Peyer's patch (tissue), 4 donors: ENCODE measurements at places on chromosomes 5 and 9. TPM values are rescaled to one million over a fixed set of nuclear protein-coding genes. Genes with fewer than 3 reads are reported as not detected.

DNA sequence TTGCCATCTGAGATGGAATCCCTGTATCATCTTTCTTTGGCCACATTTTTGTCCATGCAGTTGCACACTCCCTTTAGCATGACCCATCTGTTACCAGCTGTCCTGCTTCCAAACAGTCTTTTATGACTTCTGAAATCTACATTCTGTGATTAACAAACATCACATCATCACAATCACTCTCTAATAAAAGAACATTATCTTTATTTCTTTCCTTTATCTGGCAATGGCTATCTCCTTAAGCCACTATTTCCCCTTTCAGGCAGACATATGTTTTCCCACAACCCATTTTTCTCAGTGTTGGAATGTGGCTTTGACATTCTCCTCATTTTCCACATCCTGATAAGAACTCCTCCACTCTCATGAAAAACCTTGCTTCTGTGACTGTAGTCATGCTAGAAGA, 141.0 kb downstream of the ST8SIA4 start:
- no peaks in the 10 kb centered on the region for H3K4me1 ChIP-seq
- no peak for DNase-seq
- no peaks in the 10 kb centered on the region for H3K27me3 ChIP-seq
- no peaks in the 10 kb centered on the region for H3K36me3 ChIP-seq

DNA sequence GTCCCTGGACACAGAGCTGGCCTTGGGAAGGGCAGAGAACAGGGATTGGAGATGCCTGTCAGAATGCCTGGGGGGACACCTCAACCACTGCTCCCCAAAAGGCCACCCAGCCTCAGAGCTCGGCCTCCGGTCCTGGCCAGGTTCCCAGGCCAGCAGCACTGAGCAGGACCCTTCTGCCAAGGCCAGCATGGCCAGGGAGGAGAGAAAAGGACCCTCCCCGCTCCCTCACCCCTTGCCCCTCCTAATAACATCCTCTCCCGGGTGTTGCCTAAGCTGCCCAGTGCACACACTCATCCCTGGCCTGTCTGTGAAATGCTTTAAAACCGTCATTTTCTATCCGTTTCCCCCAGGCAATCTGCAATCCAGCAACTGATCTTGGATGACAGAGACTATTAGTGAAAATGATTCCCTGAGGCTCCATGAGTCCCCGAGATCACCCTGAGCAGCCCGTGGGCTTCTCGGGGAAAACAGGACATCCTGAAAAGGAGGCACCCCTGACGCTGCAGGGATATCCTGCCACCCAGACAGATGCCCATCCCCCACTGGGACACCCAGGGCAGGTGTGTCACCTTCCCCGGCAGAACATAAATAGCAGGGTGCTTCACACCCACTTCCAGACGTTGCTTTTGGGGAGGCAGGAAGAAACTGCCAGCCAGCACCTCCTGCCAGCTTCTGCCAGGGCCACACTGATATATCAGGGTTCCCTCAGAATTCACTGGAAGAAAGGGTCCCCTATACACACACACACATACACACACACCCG, 75.3 kb downstream of the ADAMTS2 start:
- H3K27ac ChIP-seq: peak overlapping the region; percentile 22
- no peaks in the 10 kb centered on the region for H3K27me3 ChIP-seq
- H3K4me3 ChIP-seq: no peak overlapping the region
- no peaks in the 10 kb centered on the region for H3K36me3 ChIP-seq
- DNase-seq: peak; percentile 38
- no peaks in the 10 kb centered on the region for H3K4me1 ChIP-seq

DNA sequence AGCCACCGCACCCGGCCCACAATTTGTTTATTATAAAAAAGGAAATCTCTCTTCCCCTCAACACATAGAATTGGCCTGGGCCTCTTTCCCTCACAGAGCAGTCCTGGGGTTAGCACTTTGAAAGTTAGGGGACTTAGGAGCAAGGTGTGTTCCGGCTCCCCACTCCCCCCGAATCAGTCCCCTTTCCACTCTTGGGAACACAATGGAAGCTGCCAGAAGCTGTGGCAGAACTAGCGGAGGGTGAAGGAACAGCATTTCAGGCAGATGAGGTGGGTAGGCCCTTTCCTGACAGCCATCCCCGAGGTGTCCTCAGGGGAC, 16.4 kb upstream of the C5orf47 start:
- no peaks in the 10 kb centered on the region for H3K27me3 ChIP-seq
- no peak for DNase-seq
- no peaks in the 10 kb centered on the region for H3K36me3 ChIP-seq
- no peak overlapping the region for H3K4me3 ChIP-seq

GRCh38 chr5:73229271-73229670, 56.3 kb downstream of the TMEM174 start:
- no peak for DNase-seq
- peaks cover 14% of the 10 kb centered on the region for H3K4me1 ChIP-seq
- no peak overlapping the region for H3K27ac ChIP-seq
- no peaks in the 10 kb centered on the region for H3K36me3 ChIP-seq

GRCh38 chr5:2333291-2333690, 418.2 kb downstream of the IRX2 start:
- no peaks in the 10 kb centered on the region for H3K4me1 ChIP-seq
- H3K4me3 ChIP-seq: no peak overlapping the region
- no peak for DNase-seq
- no peak overlapping the region for H3K27ac ChIP-seq
- H3K36me3 ChIP-seq: no peaks in the 10 kb centered on the region

DNA sequence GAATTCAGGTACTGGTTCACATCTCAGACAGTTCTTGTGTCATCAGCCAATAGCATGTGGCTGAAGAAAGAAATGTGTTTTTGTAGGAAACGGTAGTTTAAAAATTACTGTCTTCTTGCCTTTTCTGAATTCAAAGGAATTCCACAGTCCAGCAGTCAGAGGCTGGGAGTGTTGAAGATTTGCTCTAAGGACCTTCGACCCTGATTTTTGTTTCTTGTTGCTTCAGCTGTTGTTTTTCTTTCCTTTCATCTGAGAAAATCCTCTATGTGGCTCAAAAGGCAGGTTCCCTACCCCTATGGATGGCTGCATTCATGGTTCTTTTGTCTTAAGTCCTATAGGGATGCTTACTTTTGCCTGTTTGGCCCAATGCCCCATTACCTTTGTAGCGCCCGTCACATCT, 304.9 kb downstream of the TMEM167A start:
- H3K4me3 ChIP-seq: no peak overlapping the region
- H3K36me3 ChIP-seq: no peaks in the 10 kb centered on the region
- H3K27me3 ChIP-seq: no peaks in the 10 kb centered on the region

Gene MRRF
- total RNA-seq: 54.8 TPM
